ENCODE measurements at places on chromosomes 13 and 19. TPM values are rescaled to one million over a fixed set of nuclear protein-coding genes. Genes with fewer than 3 reads are reported as not detected.

DNA sequence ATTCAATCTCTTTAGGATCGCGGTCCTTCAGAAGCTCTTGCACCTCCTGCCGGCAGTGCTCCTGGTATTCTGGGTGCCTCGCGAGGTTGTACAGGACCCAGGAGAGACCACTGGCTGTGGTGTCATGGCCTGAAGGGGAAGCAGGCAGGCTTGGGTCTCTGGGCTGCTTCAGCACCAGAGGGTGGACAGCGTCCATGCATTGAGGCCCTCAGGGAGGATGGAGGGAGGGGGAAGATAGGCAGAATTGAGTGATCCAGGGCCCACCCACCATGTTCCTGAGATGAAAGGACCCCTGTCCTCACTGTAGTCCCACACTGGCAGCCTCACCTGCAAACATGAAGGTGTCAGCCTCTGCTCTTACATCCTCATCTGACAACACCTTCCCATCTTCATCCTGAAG lies 17.9 kb upstream of the OR10H5 start:
- H3K27me3 ChIP-seq, result no peaks in the 10 kb centered on the region
- H3K27ac ChIP-seq, result no peak overlapping the region
- DNase-seq, result no peak
- peaks cover 50% of the 10 kb centered on the region for H3K36me3 ChIP-seq
- no peaks in the 10 kb centered on the region for H3K4me1 ChIP-seq

DNA sequence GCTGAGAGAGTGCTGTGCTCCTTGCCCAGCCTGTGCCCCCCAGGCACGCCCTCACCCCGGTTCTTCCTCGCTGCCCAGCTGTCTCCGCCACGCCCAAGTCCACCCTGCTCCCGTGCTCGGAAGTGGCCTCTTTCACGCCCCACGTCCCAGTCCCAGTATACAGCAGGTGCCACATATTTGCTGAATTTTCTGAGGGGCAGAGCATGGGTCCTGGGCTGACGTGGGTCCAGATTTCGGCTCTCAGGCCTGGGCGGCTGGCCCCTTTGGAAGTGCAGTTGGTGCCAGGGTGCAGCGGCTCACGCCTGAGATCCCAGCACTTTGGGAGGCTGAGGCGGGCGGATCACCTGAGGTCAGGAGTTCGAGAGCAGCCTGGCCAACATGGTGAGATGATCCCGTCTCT lies 3.4 kb downstream of the HCN2 start:
- H3K36me3 ChIP-seq, result no peaks in the 10 kb centered on the region
- H3K27ac ChIP-seq, result no peak overlapping the region
- no peaks in the 10 kb centered on the region for H3K4me1 ChIP-seq
- DNase-seq, result no peak
- no peak overlapping the region for H3K4me3 ChIP-seq

DNA sequence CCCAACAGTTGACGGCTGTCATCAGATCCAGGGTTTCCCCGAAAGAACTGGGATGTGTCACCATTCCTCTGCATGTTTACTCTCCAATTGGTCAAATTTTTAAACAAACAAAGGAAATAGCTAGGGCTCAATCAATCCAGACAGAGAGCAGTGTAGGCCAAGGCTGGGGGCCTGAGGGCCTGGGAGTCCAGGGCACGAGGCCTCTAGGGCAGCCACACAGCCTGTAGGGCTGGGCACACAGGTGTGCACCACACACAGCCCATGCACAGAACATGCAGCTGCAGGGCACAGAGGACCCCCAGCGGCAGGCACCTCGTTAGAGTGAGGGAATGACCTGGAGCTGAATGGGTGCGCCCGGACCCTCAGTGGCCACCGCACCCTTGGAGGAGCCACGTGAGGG lies 9.5 kb downstream of the MIER2 start:
- no peaks in the 10 kb centered on the region for H3K27me3 ChIP-seq

- H3K36me3 ChIP-seq, result no peaks in the 10 kb centered on the region
- DNase-seq, result no peak
- no peaks in the 10 kb centered on the region for H3K27me3 ChIP-seq
- H3K27ac ChIP-seq, result no peak overlapping the region
Observed at GRCh38 chr13:95226932-95227695, 74.1 kb downstream of the ABCC4 start.

CACNG6 gene
- total RNA-seq, result 2.0 TPM

SRRM5 gene
- 0.44 TPM for total RNA-seq

DNA sequence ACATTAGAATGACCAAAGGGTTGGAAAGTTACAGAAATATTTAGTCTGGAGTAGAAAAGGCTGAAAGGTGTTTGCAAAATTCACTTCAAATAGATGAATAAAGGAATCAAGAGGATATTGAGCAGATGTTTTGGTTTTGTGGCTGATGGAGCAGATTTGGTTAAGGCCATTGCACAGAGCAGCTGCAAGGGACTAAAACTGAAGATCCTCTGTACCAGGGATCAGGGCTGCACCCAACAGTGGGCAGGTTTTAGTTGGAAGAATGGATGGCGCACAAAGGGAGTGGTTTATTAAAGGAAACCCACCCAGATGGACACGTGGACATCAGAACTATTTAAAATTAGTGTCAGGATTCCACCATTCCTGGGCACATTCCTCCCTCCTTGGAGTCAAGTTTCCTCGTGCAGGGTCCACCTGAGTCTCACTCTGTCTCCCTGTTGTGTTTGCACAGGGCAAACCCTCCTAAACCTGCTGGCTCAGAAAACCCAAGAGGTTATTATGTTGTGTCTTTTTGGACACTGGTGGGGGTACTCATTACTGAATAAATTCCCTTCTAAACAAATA lies 9.2 kb upstream of the UBAC2 start:
- DNase-seq, result no peak
- no peaks in the 10 kb centered on the region for H3K4me1 ChIP-seq
- no peak overlapping the region for H3K4me3 ChIP-seq
- no peaks in the 10 kb centered on the region for H3K27me3 ChIP-seq
- H3K36me3 ChIP-seq, result peaks cover 3% of the 10 kb centered on the region

ONECUT3 gene
- total RNA-seq, result 0.07 TPM

LILRB4 gene
- total RNA-seq, result not detected

DNA sequence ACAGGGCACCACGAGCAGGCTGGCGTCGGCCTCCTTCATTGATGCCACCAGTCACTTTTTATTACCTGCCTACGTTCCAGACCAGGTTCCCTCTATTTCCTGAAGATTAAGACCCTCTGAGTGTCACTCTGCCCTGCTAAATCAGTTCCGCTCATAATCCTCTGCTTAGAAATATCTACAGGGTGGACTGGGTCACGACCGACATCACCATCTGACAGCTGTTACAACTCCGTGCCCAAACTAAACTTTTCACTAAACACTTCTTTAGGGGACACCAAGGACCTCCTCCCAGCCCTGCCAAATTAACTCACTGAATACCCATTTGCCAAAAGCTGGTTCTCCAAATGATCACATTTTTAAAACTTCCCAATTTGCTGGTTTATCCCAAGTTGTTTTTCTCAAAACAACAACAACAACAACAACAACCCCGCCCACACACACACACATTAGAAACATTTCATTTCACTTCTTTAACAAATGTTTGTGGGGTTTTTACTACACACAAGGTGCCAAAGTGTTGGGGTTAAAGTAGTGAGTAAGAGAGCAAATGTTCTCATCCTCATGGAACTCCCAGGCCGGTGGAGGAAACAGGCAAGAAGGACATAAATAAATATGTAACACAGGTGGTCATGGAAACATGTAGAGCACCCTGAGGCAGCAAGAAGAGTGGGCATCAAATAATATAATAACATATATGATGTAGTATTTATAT lies 72.0 kb upstream of the PEG3 start:
- no peaks in the 10 kb centered on the region for H3K4me1 ChIP-seq
- H3K27ac ChIP-seq, result no peak overlapping the region
- no peak overlapping the region for H3K4me3 ChIP-seq
- H3K36me3 ChIP-seq, result peaks cover 22% of the 10 kb centered on the region
- no peaks in the 10 kb centered on the region for H3K27me3 ChIP-seq
